ENCODE measurements at places on chromosomes 12 and 14.

GRCh38 chr12:28759333-28759732 is 389.7 kb upstream of the FAR2 start:
- no peak for DNase-seq

DNA sequence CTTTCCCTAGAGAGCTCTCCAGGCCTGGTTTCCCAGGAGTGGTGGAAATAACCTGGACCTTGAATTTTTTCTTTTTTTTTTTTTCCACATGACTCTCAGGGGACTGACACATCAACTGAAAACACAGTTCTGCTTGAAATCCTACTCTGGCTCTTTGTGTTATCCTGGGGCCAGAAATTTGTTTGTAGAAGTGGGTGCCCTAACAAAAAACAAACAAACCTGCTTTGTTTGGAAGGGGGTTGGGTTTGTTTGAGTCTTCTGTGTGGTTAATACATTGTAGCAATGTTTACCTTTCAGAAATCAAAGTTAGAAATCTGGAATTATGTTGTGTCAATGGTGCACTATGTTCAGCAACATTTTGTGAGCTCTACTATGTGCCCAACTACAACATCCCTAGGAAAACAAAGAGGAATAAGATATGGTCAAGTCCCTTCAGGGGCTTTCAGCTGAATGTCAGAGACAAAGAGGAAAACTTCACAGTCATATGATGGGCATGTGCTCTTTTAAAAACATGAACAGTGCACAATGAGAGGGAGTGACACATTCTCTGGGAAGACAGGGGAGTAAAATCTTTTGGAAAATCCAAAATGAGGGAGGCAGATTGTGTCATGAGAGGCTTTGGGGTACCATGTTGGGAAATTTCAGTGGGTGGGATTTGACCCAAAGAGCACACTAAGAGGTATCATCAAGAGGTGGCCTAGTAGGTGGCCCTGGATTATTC is 1.5 kb upstream of the IGF1 start:
- no peak for DNase-seq

DNA sequence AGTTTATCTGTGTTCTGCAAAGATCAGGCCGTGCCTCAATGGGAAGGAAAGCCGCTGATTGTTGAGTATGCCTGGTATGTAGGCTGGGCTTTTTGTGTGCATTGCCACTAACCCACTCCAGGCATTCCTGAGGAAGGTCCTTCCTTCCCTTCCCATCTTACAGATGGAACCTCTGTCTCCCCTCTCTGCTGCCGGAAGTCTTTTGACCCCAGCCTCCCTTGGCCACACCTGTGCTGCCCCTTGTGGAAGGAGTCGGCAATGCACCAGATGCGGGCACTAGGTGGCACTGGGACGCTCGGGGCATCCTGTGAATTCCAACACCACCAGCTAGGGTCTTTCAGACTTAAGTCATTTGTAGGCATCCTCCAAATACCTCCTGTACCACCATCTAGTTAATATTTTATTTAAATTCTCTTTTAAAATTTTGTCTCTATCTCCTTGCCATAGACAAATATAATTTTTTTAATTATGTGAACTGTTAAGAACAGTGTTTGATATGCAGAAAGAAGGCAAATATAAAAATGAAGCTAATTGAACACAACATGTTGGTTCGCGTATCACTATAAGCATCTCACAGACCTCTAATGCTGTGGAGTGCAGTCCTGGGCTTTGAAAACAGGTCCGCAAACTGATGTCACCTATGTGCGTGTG is 99.6 kb downstream of the RIN3 start:
- DNase-seq: no peak

DNA sequence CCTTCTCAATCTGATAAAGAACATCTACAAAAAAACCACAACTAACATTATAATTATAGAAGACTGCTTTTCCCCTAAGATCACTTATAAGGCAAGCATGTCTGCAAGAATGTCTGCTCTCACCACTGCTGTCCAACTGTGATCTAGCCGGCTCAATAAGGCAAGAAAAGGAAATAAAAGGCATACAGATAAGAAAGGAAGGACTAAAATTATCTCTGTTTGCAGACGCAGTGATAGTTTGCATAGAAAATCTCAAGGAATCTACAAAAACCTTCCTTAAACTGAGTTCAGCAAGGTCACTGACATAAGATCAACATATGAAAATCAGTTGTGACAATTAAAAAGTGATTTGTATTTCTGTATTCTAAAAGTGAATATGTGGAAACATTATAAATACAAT is 138.0 kb upstream of the EGLN3 start:
- DNase-seq: no peak

DNA sequence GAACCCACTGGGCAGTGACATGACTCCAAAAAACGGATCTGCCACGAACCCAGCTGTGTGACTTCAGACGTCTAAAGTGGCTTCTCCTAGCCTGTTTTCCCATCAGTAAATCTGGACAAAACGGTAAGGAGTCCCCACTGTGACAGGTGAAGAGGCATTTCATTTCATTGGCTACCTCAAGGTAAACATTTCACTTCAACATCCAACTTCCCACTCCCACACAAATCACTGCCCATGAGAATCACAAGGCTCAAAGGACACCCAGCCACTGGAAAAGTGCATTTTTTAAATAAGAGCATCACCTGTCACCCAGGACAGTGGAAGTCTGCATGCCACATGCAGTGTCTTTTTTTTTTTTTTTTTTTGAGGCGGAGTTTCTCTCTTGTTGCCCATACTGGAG is 27.9 kb downstream of the HSP90AA1 start:
- no peak for DNase-seq

- DNase-seq: no peak
Observed at GRCh38 chr14:37122288-37122687, 50.1 kb downstream of the SLC25A21 start.

DNA sequence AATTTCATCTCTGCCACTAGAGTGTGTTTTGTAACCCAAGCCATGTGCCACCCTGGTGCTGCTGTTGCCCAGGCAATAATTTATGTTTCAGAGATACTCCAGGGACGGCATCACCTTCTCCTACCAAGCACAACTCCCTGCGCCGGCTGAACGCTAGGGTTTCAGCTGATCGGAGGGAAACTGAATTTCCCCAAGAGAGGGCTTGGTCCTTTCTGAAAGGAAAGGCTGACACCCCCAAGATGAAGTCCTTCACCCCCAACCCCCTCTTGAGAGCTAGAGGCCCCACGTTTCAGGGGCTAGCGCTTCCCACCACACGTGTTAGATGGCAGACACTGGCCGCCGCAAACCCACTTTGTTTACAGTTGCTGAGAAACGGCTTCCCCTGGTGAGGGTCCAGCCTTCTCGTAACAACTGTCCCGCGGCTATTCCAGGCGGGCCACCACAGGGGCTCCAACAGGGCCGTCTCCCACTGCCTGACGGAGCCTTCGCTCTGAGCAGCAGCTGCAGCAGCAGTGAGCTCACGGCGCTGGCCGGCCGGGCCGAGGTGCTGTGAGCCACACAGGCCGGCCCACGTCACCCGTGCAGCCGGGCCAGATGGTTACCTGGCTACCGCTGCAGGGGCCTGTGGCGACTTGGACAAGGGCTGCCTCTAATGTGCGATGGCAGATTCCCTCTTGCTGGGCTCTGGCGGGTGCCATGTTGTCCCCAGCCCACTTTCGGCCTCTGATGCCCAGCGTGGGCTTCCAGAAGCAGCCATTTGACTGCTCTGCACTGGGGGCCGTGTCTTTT is 66.4 kb downstream of the TESC start:
- peak; percentile 69 for DNase-seq

DNA sequence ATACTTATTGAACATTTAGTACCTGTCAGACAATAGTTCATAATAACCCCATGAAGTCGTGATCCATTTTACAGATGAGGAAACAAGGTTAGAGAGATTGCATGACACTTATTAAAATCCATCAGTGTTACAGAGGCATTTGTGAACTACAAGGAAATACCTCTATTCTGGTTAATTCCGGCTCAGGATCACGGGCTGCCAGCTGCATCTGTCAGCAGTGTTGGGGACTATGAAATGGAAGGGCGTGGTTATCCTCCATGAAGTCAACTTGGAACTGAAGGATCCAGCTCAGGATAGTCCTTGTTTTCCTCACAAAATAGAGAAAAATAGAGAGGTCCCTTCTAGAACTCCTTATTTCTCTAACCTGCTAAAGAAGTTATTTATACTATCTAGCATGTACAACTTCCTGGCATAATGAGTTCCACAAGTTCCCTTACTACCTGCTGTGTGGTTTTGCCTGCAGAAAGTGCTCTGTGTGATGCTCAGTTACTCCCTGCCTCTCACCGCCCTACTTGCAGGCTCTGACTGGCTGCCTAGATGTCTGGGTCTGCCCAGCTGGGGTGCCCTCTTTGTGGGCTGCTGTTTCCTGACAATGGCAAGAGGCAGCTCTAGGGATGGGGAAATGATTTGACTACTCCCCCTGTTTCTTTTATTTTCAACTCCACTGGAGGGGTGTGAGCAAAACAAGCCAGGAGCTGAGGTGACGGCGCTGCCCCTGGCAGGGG is 36.8 kb downstream of the PLXNC1 start:
- DNase-seq: no peak

DNA sequence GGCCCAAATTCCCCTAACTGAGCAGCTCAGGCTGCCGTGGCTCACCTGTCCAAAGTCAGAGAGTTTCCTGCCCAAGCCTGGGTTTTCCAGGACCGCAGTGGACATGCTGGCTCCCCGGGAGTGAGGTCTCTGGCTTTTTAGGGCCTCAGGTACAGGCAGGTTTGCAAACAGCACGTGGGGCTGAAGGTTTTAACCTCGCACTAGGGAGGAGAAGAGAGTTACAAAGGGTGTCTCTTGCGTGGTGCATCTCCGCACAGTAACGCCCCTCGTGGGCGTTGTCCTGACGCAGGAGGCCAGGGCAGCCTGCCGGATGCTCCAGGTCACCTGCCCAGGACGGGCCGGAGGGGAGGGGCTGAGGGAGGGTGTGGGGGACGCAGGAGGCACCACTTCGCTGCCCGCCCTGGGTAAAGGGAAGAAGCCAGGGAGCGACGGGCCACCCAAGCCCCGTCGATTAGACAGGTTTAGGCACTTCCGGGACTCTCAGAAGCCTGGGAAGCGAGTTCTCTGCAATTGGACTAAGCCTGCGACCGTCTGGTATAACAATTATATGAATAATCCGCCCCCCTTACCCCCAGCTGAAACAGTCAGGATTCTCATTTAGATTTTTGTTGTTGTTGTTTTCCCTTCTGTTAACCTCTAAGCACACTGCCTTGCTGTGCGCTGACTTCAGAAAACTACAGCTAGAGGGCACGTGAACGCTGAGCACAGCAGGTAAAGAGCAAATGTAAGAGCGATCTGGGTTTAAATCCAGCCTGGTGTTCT is at the start of gene PAH:
PAH (minus strand) TSS at position 219 of the 762 bp plus-strand sequence; CDS start at position 105, 114 bp downstream.
- no peak for DNase-seq

- DNase-seq: no peak
Observed at GRCh38 chr14:72646861-72647528, 246.9 kb downstream of the DPF3 start.

DNA sequence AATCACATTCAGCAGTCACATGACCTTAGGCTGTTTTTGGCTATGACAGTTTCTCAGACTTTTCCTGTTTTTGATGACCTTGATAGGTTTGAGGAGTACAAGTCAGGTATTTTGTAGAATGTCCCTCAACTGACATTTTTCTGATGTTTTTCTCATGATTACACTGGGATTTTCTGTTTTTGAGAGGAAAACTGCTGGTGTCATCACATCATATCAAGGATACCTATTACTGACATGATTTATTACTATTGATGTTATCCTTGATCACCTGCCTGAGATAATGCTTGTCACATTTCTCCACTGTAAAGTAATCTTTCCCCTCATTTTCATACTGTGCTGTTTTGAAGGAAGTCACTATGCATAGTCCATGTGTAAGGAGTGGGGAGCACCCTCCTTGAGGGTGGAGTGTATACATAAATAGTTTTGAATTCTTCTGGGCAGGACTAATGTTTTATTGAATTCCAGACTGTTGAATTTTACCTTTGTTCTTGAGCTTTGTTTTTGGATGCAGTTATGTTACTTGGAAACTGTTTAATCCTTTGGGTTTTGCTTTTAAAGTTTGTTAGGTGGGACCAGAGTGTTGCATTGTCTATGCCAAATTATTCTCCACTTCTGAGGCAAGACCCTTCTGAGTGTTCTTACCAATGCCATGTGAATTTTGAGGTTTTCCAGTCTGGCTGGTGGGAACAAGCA is 444.5 kb upstream of the FAR2 start:
- no peak for DNase-seq

DNA sequence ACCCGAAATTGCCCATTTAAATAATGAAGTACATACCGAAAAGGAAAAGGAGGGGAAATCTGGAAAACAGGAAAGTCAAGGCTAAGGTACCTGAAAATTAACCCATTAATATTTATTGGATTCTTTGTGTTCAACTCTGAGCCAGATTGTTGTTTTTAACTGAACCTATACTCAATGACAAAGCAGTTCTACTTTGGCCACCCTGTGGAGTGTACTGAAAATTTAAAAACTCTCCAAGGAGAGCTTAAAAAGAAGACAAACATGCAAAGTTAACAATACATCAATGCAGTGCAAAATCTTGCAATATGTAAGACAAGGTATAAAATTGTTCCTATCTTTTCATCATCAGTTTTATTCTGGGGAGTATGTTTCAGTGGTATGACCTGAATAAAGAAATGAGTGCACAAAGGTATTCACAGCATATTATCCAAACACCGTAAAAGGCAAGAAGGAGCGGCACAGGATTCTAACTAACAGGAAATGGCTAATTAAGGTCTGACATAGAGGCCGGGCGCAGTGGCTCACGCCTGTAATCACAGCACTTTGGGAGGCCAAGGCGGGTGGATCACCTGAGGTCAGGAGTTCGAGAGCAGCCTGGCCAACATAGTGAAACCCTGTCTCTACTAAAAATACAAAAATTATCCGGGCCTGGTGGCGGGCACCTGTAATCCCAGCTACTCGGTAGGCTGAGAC is 1.7 kb downstream of the USP44 start:
- peak; percentile 37 for DNase-seq

- peak; percentile 52 for DNase-seq
Observed at GRCh38 chr14:88505621-88506020, 49.2 kb downstream of the PTPN21 start.

DNA sequence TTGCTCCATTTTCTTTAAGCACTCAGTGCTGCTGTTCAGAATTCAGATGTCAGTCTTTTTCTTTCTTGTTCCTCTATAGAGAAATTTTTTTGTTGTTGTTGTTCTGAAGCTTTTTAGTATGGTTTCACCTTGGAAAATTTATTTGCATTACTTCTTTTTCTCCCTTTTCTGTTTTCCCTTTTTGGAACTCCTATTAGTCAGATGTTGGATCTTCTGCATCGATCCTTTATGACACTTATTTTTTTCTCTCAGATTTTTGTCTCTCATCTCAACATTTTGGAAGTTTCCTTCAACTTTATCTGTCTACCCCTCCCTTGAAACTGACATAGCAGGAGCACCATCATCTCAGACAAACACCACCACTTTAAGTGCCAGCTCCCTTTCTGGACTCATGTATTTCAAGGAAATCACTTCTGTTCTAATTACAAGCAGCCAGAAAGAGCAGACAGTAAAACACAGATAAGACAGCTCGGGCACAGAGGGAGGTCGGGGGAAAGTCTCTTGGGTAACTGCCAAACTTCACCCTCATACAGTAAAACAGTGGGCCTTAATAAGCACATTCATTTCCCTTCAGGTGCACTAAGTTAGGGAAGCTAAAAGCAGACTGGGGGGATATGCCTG is 222.7 kb upstream of the PLXNC1 start:
- DNase-seq: no peak

Data from NCI-H510A treated with DMSO at 0.1 percent for 48 hours (cell line).